ENCODE measurements at places on chromosomes 13 and 19. TPM values are rescaled to one million over a fixed set of nuclear protein-coding genes. Genes with fewer than 3 reads are reported as not detected.
A peak's percentile ranks its signal among the peaks of the same experiment; 100 is the strongest.

DNA sequence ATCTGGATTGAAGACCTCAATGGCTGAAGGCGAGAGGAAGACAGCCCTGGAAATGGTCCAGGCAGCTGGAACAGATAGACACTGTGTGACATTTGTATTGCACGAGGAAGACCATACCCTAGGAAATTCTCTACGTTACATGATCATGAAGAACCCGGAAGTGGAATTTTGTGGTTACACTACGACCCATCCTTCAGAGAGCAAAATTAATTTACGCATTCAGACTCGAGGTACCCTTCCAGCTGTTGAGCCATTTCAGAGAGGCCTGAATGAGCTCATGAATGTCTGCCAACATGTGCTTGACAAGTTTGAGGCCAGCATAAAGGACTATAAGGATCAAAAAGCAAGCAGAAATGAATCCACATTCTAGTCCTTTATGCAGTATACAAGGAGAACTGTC, 1.2 kb downstream of the POLR1D start:
- no peak overlapping the region for H3K4me3 ChIP-seq
- peaks cover 31% of the 10 kb centered on the region for H3K36me3 ChIP-seq
- no peak for DNase-seq
- H3K27me3 ChIP-seq = no peaks in the 10 kb centered on the region

DNA sequence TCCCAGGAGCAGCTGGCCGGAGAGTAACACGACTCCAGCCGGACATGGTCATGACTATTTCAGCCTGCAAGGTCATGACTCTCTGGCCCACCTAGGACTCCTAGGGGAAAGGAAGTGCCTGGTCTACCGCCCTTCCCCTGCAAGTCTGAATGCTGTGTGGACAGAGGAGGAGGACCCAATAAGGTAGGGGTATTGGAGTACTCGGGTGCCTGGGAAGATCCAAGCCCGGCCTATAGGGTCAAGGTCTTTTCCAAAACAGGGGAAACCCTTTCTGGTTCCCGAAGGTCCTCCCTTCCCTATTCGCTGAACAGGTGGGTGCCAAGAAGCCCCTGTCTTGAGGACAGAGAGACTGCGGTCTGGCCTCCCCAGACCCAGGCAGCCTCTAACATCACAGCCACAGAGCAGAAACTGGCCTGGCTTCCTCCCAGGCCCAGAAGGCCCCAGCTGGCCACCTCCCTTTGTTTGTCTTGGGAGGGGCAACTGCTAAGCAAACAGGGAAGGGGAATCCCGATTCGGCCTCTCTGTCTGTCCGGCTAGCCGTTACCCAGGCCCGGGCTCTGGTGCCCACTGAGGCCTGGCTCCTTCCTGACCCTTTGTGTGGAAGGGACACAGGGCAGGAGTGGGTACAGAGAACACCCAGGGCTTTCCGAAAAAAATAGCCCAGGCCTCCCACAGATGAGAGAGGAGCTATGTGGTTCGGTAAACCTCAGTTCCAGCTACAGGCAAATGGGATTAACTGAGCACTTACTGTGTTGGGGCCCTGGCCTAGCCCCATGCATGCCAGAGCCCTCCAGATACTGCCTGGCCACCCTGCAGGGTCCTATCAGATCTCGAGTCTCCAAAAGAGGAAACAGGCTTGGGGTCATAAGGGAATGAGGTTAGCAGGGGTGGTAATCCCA, 5.2 kb upstream of the GRAMD1A start:
- H3K27me3 ChIP-seq = no peaks in the 10 kb centered on the region
- H3K27ac ChIP-seq = peak overlapping the region; percentile 20
- H3K4me3 ChIP-seq = no peak overlapping the region
- no peaks in the 10 kb centered on the region for H3K36me3 ChIP-seq
- peaks cover 50% of the 10 kb centered on the region for H3K4me1 ChIP-seq

DNA sequence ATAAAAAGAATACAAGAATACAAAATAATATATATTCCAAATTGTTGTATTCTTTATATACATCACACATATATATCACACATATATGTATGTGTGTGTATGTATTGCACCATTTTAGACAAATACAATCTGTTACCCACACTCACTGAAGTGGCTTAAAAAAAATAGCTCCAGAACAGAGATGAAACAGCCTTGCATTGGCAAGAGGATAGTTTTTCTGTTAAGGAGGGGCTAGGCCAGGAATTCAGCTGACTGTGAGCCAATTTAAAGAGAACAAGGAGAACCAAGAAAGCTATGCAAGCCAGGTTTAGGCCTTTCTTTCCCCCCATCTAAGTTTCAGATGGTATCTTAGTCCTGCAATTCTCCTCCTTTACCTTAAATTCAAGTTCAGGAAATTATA, 257.5 kb downstream of the MZT1 start:
- H3K27ac ChIP-seq = no peak overlapping the region
- H3K27me3 ChIP-seq = no peaks in the 10 kb centered on the region
- no peak overlapping the region for H3K4me3 ChIP-seq
- no peaks in the 10 kb centered on the region for H3K36me3 ChIP-seq

- no peak overlapping the region for H3K4me3 ChIP-seq
- no peaks in the 10 kb centered on the region for H3K4me1 ChIP-seq
- no peak overlapping the region for H3K27ac ChIP-seq
- H3K36me3 ChIP-seq = no peaks in the 10 kb centered on the region
- no peak for DNase-seq
- no peaks in the 10 kb centered on the region for H3K27me3 ChIP-seq
Observed at GRCh38 chr13:63351533-63351932, 1935.9 kb upstream of the PCDH20 start.

DNA sequence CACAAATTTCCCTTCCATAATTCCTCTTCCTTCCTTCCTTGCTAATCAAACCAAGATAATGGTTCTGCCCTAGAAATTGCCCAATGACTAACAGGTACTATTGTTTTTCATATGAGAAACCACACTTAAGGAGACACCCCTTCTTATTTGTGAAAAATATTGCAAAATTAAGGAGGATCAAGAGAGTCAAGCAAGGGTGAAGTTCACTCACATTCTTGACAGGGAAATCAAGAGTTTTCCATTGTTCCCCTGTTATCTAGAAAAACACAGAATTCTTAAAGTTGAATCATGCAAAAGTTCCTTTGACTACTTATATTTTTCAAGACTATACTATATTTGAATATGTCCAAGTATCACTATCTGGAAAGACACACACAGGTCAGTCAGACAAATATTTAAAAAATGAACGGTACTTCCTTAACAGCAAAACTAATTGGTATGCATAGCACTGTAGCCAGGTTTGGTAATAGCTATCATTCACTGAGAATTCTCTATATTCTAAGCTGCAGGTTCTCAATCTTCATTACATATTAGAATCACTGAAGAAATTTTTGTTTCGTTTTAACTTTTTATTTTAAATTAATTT, 897.2 kb downstream of the DIAPH3 start:
- H3K36me3 ChIP-seq = no peaks in the 10 kb centered on the region
- no peaks in the 10 kb centered on the region for H3K4me1 ChIP-seq
- no peak for DNase-seq
- H3K27ac ChIP-seq = no peak overlapping the region

DNA sequence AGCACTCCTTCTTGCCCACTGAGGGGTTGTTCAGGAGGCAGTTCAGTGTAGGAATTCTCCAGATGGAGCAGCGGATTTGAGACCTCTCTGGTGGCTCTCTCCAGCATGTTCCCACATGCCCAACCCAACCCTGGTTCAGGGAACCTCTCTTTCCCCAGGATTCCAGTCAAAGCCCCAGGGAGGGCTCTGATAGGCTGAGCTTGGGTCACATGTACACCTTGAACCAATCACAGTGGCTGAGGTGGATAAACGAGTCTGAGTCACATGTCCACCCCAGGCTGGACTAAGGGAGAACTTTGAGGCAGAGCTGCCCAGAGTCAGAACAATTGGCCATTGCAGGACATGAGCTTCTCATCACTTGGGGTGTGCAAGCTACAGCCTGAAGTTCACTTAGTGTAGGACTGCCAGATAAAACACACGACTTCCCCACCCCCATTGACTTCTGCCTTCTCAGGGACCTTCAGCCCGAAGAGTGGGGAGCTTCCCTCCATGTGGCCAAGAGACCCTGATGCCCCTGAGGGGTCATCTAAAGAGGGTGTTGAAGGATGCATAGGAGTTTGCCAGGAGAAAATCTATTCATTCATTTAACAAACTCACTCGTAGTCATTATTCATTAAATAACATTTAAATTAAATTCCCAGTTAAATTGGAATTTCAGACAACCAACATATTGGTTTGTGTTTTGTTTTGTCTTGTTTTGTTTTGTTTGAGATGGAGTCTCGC, 4.0 kb upstream of the MAST3 start:
- no peak for DNase-seq
- H3K4me3 ChIP-seq = no peak overlapping the region
- H3K4me1 ChIP-seq = peaks cover 58% of the 10 kb centered on the region
- H3K27me3 ChIP-seq = peaks cover 6% of the 10 kb centered on the region
- no peaks in the 10 kb centered on the region for H3K36me3 ChIP-seq

GRCh38 chr19:3610745-3611717, 4.4 kb upstream of the TBXA2R start:
- peaks cover 20% of the 10 kb centered on the region for H3K27me3 ChIP-seq
- H3K4me3 ChIP-seq = no peak overlapping the region
- peaks cover 40% of the 10 kb centered on the region for H3K36me3 ChIP-seq
- peaks cover 29% of the 10 kb centered on the region for H3K4me1 ChIP-seq
- H3K27ac ChIP-seq = no peak overlapping the region

The CLEC4G gene
- total RNA-seq = 0.52 TPM

The RASIP1 gene
- total RNA-seq = 3.3 TPM

The KLK11 gene
- 1.9 TPM for total RNA-seq

The ATXN8OS gene
- not detected for total RNA-seq

GRCh38 chr13:39602277-39602613, 748 bp downstream of the LHFPL6 start:
- no peaks in the 10 kb centered on the region for H3K36me3 ChIP-seq
- peak overlapping the region; percentile 56 for H3K4me3 ChIP-seq
- DNase-seq = no peak
- peaks cover 3% of the 10 kb centered on the region for H3K4me1 ChIP-seq

DNA sequence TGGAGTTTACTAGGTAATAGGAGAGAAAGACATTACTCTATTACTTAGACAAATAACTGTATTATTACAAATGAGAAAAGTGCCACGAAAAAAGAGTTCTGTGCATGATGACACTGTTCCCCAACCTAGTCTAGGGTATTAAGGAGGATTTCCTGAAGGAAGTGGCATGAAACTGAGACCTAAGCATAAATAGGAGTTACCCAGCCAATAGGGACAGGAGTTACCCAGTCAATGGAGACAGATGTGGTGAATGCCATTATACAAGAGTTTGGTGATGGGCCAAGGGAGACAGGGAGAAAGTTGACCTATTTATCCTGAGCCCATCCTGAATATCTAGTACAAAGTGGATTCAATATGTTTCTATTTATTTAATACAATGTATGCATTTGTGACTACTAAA, 65.4 kb downstream of the KL start:
- no peak overlapping the region for H3K27ac ChIP-seq
- H3K27me3 ChIP-seq = no peaks in the 10 kb centered on the region
- no peak for DNase-seq
- no peaks in the 10 kb centered on the region for H3K4me1 ChIP-seq

The SIGLEC5 gene
- total RNA-seq = 0.90 TPM

DNA sequence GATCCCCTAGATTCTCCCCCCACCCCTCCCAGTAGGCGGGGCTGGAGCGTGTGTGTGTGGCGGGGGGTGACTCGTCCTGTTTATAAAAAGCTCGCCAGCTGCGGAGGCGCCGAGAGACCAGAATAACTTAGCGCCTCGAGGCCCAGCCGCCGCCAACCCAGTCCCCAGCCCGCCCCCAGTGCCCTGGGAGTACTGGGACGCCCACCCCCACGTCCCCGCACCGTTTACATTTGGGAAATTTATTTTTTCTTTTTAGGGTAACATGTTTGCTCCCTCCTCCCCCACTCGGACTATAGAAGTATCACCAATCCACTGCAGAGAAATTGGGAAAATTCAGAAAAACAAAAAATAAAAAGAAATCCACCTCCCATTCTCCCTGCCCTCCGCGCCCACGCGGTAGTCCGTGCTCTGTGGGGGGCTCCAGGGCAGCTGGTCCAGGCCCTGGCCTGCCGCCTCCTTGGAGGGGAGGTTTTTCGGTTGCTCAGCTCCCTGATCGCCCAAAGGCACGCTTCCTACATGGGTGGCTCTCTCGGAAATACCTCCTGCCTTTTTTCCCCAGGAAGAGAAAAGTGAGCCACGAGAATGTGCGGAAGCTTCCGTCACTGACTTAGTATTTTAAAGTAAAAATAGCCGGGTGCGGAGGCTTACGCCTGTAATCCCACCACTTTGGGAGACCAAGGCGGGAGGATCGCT, 1.5 kb upstream of the RAB3A start:
- peak overlapping the region; percentile 56 for H3K4me3 ChIP-seq
- DNase-seq = peak; percentile 50
- no peak overlapping the region for H3K27ac ChIP-seq

The LHB gene
- total RNA-seq = not detected

The ACTL9 gene
- not detected for total RNA-seq

The P2RY11 gene
- total RNA-seq = 5.6 TPM

- no peaks in the 10 kb centered on the region for H3K4me1 ChIP-seq
- peak overlapping the region; percentile 79 for H3K27ac ChIP-seq
- H3K4me3 ChIP-seq = peak overlapping the region; percentile 63
- no peak for DNase-seq
- H3K36me3 ChIP-seq = peaks cover 4% of the 10 kb centered on the region
- no peaks in the 10 kb centered on the region for H3K27me3 ChIP-seq
Observed at GRCh38 chr13:38348861-38349389, 726 bp upstream of the UFM1 start.

GRCh38 chr13:110356362-110356761, 49.3 kb downstream of the COL4A2 start:
- H3K36me3 ChIP-seq = no peaks in the 10 kb centered on the region
- no peaks in the 10 kb centered on the region for H3K4me1 ChIP-seq
- H3K27ac ChIP-seq = no peak overlapping the region
- no peak for DNase-seq
- no peak overlapping the region for H3K4me3 ChIP-seq
- H3K27me3 ChIP-seq = no peaks in the 10 kb centered on the region

The SPACA7 gene
- not detected for total RNA-seq

- H3K27ac ChIP-seq = no peak overlapping the region
- no peaks in the 10 kb centered on the region for H3K4me1 ChIP-seq
- no peak overlapping the region for H3K4me3 ChIP-seq
- H3K27me3 ChIP-seq = no peaks in the 10 kb centered on the region
- no peak for DNase-seq
Observed at GRCh38 chr13:101795025-101795424, 342.6 kb downstream of the ITGBL1 start.

GRCh38 chr13:39451301-39451700, 151.7 kb downstream of the LHFPL6 start:
- no peak for DNase-seq
- H3K4me1 ChIP-seq = peaks cover 3% of the 10 kb centered on the region
- no peaks in the 10 kb centered on the region for H3K36me3 ChIP-seq

DNA sequence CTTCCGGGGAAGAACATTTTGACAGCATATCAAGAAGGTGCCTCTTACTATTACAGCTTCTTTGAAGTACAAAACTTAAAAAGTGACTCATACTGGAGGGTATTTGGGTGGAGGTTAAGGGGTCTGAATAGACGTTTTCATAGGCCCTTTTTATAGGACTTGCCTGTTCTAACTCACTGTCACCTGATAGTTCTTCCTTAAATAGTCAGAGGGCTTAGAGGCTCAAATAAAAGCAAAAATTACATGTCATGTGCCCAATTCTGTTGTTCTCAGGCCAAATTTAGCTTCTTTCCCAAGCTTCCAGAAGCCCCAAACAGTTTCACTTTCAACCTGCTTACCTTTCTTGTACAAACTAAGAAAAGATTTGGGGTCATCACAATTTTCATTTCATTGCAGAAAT, 16.1 kb upstream of the SLC46A3 start:
- H3K4me3 ChIP-seq = no peak overlapping the region
- no peak overlapping the region for H3K27ac ChIP-seq
- H3K4me1 ChIP-seq = no peaks in the 10 kb centered on the region
- DNase-seq = no peak
- no peaks in the 10 kb centered on the region for H3K36me3 ChIP-seq

Data from thymus (tissue), 14 donors.